ENCODE measurements at places on chromosomes 2 and 18.

GRCh38 chr2:102618452-102619413 is 620 bp upstream of the SLC9A2 start:
- DNase-seq, result no peak

DNA sequence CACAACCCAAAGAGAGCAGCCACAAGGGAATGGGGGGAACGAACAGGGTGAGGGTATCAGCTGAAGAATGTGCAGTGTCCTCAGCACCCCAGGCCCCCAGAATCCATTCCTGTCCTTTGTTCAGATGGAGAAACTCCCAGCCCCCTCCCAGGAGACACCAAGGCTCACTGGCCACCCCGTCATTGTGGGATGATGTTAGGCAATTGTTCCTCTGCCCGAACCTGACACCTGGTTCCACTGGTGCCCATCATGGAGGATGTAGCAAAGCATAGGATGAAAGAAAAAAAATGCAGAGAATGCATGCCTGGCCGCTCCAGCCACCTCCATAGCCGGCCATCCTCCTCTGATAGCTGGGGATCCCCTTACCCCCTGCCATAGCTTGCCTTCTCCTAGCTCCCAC is 197.3 kb upstream of the TWIST2 start:
- no peak for DNase-seq

- no peak for DNase-seq
Observed at GRCh38 chr2:194491409-194492115, 1165.5 kb upstream of the SLC39A10 start.

- DNase-seq, result no peak
Observed at GRCh38 chr2:159290289-159290907, 3.9 kb upstream of the WDSUB1 start.

DNA sequence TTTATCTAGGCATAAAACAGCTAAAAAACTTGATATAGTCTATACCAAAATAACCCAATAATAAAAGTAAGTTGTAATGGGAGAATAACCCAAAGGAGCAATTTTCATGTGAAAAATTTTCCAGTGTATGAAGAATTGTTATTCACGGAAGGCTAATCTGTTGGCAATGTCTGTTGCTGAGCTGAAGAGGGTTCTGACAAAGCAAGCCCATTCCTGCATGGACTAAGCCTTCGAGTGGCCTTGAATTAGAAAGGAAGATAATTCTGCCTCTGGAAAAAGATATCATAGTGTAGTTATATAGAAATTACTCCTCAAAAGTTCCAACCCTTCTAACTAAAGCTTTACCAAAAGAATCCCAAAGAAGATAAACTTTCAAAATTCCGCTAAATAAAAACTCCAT is 101.5 kb downstream of the MAP2 start:
- DNase-seq, result no peak

- DNase-seq, result no peak
Observed at GRCh38 chr2:44970846-44971450, 29.4 kb downstream of the SIX3 start.

GRCh38 chr2:120734930-120735651 is 577 bp upstream of the GLI2 start:
- DNase-seq, result no peak

- peak; percentile 16 for DNase-seq
Observed at GRCh38 chr2:121650315-121650930, 1.2 kb upstream of the CLASP1 start.

DNA sequence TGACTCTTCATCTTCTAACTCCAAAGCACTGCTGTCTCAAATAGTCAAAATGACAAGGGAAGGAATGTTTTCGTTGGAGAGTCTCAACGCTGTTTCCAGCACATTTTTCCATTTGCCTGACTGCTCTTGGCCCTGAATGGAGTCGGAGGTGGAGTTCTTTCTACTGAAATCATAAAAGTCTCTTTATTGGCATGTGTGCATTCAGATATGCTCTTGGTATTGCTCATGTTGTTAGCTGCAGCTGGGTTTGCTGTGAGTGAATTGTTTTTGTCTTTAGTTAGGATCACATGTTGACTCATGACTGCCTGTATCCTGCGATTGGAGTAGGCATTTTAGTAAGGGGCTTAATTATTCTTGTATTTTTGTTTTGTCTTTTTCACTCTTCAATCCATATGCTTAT is 16.8 kb downstream of the TMEM17 start:
- DNase-seq, result no peak

DNA sequence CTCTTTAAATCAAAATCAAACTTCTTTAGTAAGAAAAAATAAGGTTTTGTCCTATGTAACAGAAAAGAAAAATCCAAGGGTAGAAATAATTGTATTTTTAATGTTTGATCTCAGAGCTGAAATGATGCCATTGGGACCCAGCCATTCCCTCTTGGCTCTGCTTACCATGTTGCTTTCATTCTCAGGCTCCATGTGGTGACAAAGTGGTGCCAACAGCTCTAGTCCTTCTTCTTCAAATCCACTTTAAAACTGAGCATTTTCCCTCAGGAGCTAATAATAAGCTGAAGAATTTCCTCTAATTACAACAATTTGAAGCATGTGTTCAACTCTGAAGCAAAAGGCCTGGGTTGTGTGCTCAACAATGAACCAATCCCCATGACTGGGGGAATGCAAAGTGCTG is 327.9 kb downstream of the EN1 start:
- no peak for DNase-seq

DNA sequence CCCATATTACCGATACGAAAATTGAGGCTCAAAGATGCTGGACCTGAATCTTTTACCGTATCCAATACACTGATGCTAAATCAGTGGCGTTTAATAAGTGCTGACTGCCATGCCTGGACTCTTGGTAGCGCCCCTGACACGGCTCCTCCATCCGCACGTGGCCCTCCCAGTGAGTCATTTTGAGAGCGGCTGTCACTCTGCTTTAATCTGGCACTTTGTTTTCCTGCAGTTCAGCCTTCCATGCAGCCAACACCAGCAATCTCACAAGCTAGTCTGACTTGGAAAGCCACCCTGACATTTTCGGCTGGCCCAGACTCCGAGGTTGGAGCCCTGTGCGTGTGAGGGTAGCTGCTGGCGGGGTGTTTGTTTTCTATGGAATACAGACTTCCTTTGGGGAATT is 155.1 kb upstream of the LMAN1 start:
- DNase-seq, result no peak

DNA sequence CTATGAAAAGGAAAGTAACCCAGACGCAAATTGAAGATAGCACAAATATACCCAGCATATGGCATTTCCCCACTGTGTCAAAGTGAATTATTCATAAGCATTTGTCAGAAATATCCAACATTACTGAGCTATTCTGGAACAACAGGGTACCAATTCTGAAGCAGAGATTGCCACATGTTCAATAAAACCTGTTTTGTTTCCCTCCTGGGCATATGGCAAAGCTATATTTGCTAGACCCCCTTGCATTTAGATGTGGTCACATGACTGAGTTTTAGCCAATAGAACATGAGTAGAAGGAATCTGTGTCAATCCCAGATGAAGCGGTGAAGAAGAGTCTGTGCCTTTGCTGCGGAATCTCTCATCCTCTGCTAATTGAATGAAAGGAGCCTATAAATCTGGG is 296.4 kb upstream of the DLGAP1 start:
- DNase-seq, result no peak

GRCh38 chr2:143575340-143575739 is 446.1 kb downstream of the ARHGAP15 start:
- no peak for DNase-seq

GRCh38 chr2:204663816-204664425 is 118.6 kb downstream of the PARD3B start:
- no peak for DNase-seq

DNA sequence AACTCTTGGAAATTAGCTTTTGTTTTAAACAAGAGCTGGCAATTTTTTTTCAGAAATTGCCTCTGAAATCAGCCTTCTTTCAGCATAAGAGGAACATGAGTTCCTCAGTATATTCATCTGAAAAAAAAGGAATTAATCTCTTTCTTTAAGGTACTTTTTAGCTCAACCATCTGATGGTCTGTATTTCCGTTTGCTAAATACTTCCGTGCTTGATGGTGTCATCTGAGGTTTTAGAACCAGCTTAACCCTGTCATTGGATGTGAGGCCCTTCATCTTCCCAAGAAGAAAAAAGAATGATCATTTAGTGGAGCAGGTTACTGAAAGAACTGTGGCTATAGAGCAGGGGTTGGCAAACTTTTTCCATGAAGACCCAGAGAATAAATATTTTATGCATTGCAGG is 175.0 kb downstream of the TRABD2A start:
- DNase-seq, result no peak

- DNase-seq, result no peak
Observed at GRCh38 chr2:174080672-174081121, 115.5 kb upstream of the SP3 start.

GRCh38 chr2:78020491-78020890 is 498.3 kb upstream of the LRRTM4 start:
- DNase-seq, result no peak
